ENCODE measurements at places on chromosomes 3 and 15. TPM values are rescaled to one million over a fixed set of nuclear protein-coding genes. Genes with fewer than 3 reads are reported as not detected.

DNA sequence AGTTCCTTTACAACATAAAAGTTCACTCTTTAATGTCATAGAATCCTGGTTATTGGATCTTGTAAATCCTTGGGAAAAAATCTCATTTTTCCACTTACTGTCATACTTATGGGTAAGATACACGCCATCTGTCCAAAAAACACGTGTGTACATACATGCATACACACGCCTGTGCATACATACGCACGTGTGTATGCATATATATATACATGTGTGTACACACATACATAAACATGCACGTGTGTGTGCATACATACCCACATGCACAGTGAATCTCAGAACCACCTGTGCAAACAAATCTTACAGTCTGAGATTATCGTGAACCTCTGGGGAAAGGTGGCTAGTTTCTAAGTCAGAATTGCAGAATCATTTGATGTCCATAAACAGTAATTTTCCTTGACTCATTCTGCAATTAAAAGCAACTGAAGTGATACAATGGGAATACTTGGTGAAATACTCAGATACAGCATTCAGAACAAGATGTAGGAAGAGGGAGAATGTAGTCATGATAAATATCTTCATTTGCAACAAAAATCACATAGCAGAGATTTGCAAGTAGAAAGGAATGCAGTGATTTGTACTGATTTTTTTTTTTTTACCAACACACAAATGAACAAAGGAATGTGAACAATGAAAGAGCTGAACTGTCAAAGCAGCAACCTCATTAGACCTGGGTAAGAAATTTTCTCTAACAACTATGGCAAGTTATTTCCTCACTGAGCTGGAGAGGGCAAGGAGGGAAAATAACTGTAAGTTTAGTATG lies 160.6 kb upstream of the POU1F1 start:
- no peak for DNase-seq

GRCh38 chr3:23496165-23496564 lies 293.0 kb downstream of the UBE2E2 start:
- DNase-seq: no peak

- no peak for DNase-seq
Measured at GRCh38 chr3:16249336-16249735, 15.4 kb downstream of the DPH3 start.

GRCh38 chr3:40186508-40186907 lies 123.0 kb upstream of the EIF1B start:
- DNase-seq: no peak

DNA sequence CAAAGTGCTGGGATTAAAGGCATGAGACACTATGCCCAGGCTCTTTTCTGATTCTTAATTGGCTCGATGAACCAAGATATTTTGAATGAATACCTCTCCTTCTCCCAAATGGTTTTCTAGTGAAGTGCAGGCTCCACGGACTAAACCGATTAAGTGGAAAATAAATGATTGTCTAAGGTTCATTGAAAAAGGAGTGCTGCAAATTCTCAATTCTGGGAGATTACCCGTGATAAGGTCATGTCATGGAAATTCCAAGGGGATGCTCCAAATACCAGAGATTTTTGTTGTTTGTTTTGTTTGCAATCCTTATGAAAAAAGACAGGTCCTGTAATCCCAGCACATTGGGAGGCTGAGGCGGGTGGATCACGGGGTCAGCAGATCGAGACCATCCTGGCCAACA lies 406.9 kb upstream of the TBL1XR1 start:
- no peak for DNase-seq

GRCh38 chr3:115699706-115700105 lies 76.4 kb downstream of the GAP43 start:
- no peak for DNase-seq

Gene CFAP91
- polyA plus RNA-seq: not detected

Gene ADAMTSL3
- polyA plus RNA-seq: 0.01 TPM

DNA sequence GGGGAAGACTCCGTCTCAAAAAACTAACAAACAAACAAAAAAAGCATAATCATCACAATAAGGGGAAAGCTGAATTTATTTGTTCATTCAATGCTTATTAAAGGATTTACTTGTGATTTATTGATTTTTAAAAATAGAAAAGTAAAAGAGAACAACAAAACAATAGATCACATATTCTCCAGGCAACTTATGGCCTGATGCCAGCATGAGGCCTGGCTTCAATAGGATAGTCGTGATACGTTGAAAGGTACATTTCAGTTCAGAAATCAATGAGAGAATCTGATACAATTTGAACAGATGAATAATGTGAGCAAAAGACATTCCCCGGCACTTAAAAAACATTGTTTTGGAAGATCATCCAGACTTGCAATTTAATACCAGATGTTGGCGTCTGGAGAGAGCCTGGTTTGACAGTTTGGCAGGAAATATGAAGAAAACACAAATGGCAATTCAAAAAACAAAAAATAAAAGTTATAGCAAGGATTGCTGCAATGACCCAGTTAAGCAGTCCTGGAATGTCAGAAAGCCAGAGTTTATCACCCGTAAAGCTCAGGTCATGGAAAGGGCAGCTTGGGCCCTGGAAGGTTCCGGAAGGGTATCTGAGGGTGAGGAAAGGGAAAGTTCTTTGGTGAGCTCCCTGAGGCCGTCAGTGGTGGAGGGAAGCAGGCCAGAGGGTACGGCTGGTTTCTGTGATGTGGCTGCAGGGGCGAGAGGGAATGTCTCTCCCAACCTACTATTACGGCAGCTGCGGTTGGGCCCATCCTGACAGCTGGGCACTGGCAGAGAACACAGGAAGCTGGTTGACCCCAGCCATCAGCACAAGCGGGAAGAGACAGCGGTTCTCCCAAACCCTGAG lies 230.2 kb upstream of the HES1 start:
- DNase-seq: no peak

- no peak for DNase-seq
Measured at GRCh38 chr3:70992562-70993204, 590.8 kb downstream of the FOXP1 start.

DNA sequence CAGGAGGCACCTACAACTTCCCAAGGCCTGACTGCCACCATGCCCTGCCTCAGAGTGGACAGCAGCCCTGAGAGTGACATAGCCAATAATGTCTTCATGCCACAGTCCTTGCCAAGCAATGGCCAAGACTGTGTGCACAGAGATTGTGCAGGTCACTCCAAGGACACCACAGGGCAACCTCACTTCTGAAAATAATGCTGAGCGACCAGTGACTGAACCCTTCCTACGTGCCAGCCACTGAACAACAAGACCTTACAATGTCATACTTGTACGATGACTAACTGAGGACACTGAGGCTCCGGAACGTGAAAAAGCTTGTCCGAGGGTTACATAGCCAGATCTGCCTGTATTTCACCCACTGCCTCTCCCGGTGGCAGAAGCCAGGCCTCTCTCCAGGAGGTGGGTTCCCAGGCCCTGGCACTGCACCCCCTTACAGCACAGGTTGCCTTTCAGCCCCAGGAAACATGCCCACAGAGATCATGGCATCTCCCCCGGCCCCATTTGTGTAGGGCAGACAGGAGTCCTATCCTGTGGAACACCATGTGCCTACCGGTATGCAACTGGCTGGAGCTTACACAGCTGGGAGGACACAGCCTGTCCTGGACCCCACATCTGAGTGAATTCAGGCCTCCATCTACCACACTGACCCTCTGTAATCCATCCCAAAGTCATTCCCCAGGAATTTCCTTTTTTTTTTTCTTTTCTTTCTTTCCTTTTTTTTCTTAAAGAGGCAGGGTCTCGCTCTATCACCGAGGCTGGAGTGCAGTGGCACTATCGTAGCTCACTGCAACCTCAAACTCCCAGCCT lies 72.3 kb downstream of the SLC12A8 start:
- DNase-seq: peak; percentile 23

- no peak for DNase-seq
Measured at GRCh38 chr3:41751597-41751996, 210.3 kb downstream of the ULK4 start.

DNA sequence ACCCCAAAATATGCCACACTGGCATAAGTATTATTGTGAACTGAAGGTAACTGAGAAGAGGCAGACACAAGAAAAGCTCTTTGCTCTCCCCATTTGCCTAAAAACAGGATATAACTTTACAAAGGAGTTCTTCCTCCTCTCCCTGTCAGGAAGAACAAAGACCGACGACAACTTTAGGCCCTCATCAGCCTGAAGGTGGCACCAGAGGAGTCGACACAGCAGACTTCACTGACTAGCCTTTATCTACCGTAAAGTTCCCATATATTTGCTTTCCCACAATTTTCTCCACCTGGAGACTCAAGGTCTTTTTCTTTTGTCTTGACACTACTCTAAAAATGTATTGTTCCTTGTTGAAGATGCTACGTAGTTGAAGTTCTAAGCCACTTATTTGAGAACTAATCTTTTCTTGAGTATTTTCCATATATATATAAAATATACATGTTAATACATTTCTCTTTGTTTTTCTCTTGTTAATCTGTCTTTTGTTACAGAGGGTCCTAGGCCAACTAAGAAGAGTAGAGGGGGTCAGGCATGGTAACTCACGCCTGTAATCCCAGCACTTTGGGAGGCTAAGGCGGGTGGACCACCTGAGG lies 16.2 kb upstream of the XIRP1 start:
- no peak for DNase-seq

- DNase-seq: no peak
Measured at GRCh38 chr3:124563376-124563775, 166.9 kb upstream of the UMPS start.

Gene ESYT3
- polyA plus RNA-seq: 0.63 TPM

DNA sequence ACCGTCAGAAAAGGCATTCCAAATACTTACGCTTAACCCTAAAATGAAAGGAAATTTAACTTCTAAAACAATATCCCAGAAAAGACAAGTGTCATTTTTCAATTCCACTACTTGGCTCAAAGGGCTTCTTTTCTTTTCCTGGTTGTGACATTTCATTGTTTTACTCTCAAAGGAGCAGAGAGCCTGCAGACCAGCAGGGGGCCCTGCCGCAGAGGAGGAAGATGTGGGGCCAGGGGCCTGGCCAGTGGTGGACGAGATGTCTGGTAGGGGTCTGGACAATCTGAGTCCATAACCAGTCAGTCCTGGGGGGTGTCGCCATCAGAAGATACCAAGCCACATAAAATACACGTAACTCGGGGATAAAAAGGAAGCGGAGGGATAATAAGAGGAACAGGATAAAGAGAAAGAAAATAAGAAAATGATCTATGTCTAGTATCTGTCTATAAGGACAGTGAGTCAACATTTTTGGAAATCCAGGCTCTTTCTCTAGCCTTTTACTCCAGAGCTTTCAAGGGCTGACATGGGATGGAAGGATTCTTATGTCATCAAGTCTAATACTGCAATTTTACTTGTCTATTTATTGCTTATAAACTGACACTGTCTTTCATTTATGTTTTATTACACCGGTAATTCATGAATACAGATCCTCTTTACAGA lies 54.2 kb upstream of the ARHGEF3 start:
- no peak for DNase-seq

Gene PARP15
- polyA plus RNA-seq: 0.33 TPM

Gene SEMA3G
- polyA plus RNA-seq: 0.14 TPM

Gene ITGB5
- polyA plus RNA-seq: 145 TPM

DNA sequence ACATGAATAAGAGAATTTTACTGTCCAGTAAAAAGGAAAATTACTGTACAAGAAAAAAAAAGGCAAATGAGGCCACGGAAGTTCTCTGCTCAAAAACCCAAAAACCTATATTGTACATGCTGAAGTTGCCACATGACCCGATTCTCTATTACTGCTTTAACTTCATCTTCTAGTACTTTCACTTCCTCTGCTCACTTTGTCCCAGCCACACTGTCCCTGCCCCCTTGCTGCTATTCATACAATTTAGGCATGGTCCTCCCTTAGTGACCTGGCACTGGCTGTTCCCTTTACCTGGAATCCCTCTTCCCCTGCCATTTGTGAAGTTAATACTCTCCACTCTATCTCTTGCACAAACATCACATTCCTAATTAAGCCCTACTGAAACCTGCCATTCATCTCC lies 457.4 kb downstream of the MAGI1 start:
- no peak for DNase-seq

- DNase-seq: no peak
Measured at GRCh38 chr3:123543950-123544349, 40.9 kb downstream of the HACD2 start.

- DNase-seq: no peak
Measured at GRCh38 chr3:70982700-70983140, 600.8 kb downstream of the FOXP1 start.

DNA sequence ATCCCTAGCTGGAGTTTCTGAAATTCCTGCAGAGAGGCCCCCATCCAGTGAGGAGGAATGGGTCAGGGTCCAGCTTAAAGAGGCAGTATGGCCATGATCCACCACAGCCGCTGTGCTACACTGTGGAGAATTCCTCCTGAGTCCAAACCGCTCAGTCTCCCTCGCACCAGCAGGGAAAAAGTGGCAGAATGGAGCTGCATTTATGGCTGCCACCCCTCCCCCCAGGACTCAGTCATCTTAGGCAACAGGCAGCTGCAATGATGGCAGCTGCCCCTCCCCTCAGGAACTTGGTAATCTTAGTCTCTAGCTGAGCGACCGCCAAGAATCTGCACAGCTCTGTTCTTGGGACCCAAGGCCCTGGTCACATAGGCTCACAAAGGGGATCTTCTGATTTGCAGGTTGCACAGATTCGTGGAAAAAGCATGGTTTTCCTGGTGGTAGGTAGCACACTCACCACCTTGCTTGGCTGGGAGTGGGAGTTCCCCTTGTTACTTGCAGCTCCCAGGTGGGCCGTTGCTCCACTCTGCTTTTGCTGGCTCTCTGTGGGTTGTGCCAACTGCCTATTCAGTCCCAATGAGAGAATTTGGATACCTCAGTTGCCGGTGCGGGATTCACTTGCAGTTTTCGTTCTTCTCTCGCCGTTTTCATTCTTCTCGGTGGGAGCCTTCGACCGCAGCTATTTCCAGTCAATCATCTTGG lies 204.1 kb downstream of the STXBP5L start:
- DNase-seq: no peak

Gene PLCH1
- polyA plus RNA-seq: 0.02 TPM

DNA sequence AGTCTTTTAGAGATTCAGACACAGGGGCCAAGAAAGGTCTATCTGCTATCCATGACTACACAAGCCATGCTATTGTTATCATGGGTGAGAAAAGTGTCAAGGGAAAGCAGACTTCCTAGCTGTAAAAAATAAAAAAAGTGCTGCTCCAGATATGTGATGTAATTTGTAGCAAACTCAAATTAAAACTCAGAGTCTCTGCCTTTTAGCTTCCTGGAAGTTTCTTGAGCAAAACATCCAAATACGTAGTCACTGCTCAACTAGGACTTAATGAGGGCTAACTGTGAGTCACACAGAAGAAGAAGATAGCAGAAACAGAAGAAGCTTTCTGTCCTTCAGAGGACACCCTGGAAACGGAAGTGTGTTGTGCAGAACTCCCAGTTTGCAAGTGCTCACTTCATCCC lies 393.4 kb upstream of the NR2F2 start:
- DNase-seq: no peak

Gene LEKR1
- 0.14 TPM for polyA plus RNA-seq

- no peak for DNase-seq
Measured at GRCh38 chr15:57144448-57144847, 226.0 kb downstream of the TCF12 start.

Gene EPB42
- not detected for polyA plus RNA-seq

Gene CHDH
- polyA plus RNA-seq: 0.04 TPM

Gene DCLK3
- not detected for polyA plus RNA-seq

- no peak for DNase-seq
Measured at GRCh38 chr15:80798911-80799310, 19.7 kb downstream of the CEMIP start.
